Large intestine (tissue), 12 donors: ENCODE measurements at places on chromosomes 6 and 20. TPM values are rescaled to one million over a fixed set of nuclear protein-coding genes. Genes with fewer than 3 reads are reported as not detected.

Gene LY6G6D
- polyA plus RNA-seq = 0.19 TPM

Gene OPN5
- 0.06 TPM for polyA plus RNA-seq

Gene ELOVL2
- 6.7 TPM for polyA plus RNA-seq

Gene SMLR1
- polyA plus RNA-seq = 48.7 TPM

Gene SLC17A3
- 0.43 TPM for polyA plus RNA-seq

Gene FHL5
- polyA plus RNA-seq = 0.67 TPM

DNA sequence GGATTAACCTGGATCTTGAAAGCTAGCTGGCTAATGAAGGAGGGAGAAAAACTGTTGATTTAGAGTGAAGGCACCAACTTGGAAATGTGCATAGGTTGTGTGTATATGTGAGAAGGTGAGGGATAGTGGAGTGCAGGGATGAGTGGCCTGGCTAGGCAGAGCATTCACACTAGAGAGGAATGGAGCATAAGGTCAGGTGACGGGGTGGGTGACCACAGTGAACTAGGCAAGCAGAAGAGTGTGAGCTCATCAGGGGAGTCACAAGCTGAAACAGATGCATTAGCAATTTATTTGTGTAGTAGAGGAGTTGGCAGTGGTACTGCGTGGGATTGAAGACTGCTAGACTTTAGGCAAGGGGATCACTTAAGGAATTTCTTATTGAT, 10.5 kb downstream of the ANKRD66 start:
- DNase-seq = no peak
- H3K4me3 ChIP-seq = no peak overlapping the region

DNA sequence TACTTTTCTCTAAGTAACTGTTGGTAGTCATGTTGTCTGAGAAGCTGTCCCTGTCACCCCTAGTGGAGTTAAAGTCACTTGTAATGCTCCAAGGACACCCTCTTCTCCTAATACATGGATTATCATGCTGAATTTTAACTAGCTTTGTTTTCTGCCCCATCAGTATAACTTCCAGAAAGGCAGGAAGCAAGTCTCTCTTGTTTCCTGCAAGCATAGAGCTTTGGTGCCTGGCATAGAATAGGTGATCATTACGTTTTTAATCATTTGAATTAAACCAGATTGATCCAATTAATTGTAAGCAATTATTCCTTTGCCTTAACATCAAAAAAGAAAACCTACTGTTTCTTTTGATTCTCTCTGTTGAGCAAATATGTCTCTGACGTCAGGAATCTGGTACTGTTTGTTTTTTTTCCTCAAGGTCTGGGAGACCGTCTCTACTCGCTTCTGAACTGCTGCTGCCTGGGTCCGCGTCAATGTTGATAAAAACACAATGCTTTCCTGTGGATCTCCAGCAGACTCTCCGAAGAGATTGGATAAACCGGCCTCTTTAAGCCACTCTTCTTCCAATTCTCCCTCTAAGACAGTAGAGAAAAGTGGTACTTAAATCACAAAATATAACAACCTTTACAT, 71.8 kb downstream of the ARHGAP18 start:
- no peaks in the 10 kb centered on the region for H3K27me3 ChIP-seq
- no peak overlapping the region for H3K27ac ChIP-seq
- H3K4me3 ChIP-seq = no peak overlapping the region
- no peak for DNase-seq
- H3K36me3 ChIP-seq = peaks cover 10% of the 10 kb centered on the region

DNA sequence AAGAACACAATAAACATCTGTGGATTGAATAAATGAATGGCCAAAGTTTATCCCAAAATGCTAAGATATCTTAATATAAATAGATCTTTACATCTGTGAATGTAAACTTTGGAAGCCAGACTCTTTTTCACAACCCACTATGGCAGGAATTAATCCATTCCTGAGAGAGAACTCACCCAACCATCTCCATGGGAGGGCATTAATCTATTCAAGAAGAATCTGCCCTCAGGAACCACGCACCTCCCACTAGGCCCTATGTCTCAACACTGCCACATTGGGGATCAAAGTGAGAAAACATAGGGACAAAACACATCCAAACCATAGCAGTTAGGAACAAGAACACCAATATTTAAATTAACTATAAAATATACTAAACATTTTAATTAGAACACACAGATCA, 3.4 kb downstream of the UBE3D start:
- no peak overlapping the region for H3K4me3 ChIP-seq
- no peaks in the 10 kb centered on the region for H3K4me1 ChIP-seq
- no peak overlapping the region for H3K27ac ChIP-seq
- H3K27me3 ChIP-seq = no peaks in the 10 kb centered on the region
- H3K36me3 ChIP-seq = peaks cover 5% of the 10 kb centered on the region
- no peak for DNase-seq

DNA sequence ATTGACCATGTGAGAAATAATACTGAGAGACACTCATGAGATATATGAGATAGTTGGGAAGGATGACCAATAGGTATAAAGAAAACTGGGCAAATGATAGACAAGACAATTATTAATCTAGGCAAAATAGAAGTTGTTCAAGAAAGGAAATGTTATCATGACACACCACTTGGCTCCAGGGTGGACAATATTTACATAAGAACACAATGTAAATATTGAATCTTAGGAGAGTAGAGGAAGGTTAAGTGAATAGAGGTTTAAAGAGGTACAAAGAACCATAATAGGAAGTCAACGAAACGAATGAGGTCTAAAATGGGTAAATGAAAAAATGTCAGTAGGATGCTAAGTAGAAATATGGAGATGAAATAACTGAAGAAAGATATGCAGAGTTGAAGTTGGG, 126.5 kb downstream of the MBOAT1 start:
- no peak for DNase-seq
- no peak overlapping the region for H3K27ac ChIP-seq
- no peak overlapping the region for H3K4me3 ChIP-seq
- no peaks in the 10 kb centered on the region for H3K4me1 ChIP-seq

DNA sequence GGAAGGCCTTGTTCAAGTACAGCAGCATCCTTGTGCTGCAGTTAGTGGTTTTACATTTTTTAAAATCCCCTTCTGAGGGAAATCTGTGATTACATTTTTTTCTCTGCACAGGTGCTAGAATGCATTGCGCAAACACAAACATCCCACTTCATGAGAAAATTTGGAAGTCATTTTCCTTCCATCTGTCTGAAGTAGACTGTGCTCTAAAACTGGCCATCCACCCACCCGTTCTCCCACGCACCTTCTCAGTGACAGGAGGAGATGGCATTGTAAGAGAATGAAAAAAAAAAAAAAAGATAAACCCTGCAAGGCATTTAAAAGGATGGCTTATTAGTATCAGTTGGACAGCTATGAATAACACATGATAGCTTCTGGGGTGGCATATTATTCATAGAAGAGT, 65.0 kb downstream of the SOBP start:
- H3K27me3 ChIP-seq = no peaks in the 10 kb centered on the region
- H3K27ac ChIP-seq = no peak overlapping the region
- H3K36me3 ChIP-seq = no peaks in the 10 kb centered on the region
- DNase-seq = no peak
- H3K4me1 ChIP-seq = no peaks in the 10 kb centered on the region

DNA sequence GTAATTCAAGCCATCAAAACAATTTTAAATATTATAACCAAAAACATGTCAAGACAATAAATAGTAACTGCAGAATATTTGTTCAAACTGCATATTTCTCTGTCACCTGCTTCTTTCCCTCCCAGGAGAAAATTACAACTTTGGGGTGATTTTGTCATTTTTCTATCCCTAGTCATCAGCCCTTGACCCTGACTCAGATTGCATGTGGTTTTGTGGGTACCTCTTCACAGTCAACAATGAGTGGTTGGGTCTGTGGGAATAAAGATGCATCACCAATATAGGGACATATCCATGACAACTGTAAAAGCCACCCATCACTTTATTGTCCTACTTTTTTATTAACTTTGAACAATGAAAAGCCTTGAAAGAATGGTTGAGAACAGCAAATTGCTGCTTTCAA, 7.3 kb downstream of the COL10A1 start:
- no peak for DNase-seq
- H3K4me3 ChIP-seq = no peak overlapping the region
- H3K27ac ChIP-seq = no peak overlapping the region
- no peaks in the 10 kb centered on the region for H3K27me3 ChIP-seq

GRCh38 chr6:42084889-42085288, 34.6 kb downstream of the TAF8 start:
- H3K27me3 ChIP-seq = no peaks in the 10 kb centered on the region
- H3K27ac ChIP-seq = no peak overlapping the region
- peaks cover 10% of the 10 kb centered on the region for H3K4me1 ChIP-seq
- no peak overlapping the region for H3K4me3 ChIP-seq
- peaks cover 19% of the 10 kb centered on the region for H3K36me3 ChIP-seq

DNA sequence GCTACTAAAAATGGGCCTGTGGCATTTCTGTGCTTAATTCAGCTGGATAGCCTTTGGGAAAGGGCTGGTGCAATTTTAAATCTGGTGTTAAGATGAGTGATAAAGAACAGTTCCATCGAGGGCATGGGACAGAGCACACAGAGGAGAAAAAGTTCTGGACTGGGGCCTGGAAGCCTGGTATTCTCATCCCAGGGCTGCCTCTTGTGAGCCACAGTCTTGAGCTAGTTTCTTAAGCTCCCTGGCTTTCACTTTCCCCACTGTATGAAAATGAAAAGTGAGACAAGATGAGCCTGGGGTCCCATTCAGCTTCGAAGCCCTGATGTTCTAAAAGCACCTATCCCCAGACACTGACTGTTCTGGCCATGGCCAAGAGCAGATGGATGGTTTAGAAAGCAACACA, 14.3 kb upstream of the LAMA4 start:
- no peaks in the 10 kb centered on the region for H3K36me3 ChIP-seq
- H3K27ac ChIP-seq = no peak overlapping the region
- H3K4me1 ChIP-seq = no peaks in the 10 kb centered on the region
- no peaks in the 10 kb centered on the region for H3K27me3 ChIP-seq
- no peak for DNase-seq

- peaks cover 16% of the 10 kb centered on the region for H3K4me1 ChIP-seq
- no peak overlapping the region for H3K4me3 ChIP-seq
- DNase-seq = no peak
- no peaks in the 10 kb centered on the region for H3K27me3 ChIP-seq
- no peak overlapping the region for H3K27ac ChIP-seq
Measured at GRCh38 chr6:117491916-117492315, 9.4 kb downstream of the DCBLD1 start.

DNA sequence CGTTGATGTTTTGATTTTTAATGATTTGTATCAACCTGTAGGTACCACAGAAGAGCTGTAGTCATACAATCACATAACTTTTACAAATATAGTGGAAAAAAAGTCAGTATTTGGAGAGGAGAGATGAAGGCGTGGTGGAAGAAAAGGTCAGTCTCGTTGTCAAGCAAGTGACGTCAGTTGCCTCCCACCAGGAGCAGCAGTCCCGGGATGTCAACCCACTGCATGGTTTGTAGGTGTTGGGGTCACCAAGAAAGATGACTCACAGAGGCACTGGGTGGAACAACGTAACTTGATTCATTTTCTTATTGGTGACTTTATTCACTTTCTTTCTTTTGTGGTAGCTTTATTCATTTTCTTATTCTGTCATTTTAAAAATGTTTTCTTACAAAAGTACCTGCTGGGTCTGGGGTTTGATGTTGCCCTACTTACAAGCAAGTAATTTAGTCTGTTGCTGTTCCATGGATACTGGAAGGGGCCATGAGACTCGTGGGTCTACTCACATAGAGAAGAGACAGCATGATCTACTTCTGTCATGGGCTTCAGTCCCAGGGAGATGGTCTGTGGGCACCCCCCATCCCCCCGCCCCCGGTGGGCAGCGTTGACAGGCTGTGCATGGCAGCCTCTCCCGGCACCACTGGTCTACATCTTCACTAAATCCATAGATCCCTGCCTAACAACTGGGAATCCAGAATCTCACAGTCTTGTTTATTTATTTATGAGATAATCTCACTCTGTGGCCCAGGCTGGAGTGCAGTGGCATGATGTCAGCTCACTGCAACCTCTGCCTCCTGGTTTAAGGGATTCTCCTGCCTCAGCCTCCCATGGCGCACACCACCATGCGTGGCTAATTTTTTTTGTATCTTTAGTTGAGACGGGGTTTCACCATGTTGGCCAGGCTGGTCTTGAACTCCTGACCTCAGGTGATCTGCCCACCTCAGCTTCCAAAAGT, 36.4 kb upstream of the SYNJ2 start:
- H3K27ac ChIP-seq = no peak overlapping the region
- H3K4me3 ChIP-seq = no peak overlapping the region
- no peak for DNase-seq
- no peaks in the 10 kb centered on the region for H3K4me1 ChIP-seq
